ENCODE measurements at places on chromosomes 16 and 17.

- no peak for DNase-seq
These were observed 686 bp upstream of the MIEF2 start for GRCh38 chr17:18259621-18260331.

GRCh38 chr17:57696050-57696449, 49.0 kb downstream of the CCDC182 start:
- no peak for DNase-seq

- no peak for DNase-seq
These were observed 193.9 kb downstream of the PRKCA start for GRCh38 chr17:66496306-66496705.

DNA sequence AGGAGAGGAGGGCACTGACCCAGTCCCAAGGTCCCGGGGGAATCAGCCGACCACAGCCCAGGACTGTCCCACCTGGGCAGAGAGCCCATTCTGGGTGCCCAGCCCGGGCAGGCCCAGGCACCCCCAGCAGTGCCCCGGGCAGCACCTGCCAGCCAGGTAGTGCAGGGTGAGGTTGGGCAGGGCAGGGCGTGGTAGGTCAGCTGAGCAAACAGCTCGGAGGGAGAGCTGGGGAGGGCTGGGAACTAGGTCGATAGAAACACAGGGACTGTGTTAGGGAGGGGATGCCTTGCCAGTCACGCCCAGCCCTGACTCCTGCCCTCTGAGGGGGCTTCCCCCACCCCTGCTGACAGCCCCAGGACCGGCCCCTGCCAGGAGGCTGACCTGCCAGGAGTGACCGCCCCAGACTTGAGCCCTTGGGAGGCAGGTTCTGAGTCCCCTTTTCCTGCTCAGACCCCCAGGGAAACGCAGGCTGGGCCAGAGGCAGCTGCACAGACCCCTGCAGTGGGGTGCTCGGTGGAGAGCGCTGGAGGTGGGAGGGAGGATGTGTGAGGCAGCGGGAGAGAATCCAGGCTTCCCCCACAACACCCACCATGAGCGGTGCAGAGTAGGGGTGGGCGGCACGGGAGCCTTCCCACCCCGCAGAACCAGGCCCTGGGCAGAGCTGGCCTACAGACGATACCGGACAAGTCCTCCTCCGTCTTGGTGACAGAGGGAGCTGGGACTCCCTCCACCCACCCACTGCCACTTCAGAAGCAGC, 4.7 kb downstream of the HS3ST6 start:
- DNase-seq, result no peak

- no peak for DNase-seq
These were observed 345.3 kb downstream of the CA10 start for GRCh38 chr17:51813140-51813783.

GRCh38 chr17:80358861-80359260, 56.1 kb upstream of the ENDOV start:
- no peak for DNase-seq

DNA sequence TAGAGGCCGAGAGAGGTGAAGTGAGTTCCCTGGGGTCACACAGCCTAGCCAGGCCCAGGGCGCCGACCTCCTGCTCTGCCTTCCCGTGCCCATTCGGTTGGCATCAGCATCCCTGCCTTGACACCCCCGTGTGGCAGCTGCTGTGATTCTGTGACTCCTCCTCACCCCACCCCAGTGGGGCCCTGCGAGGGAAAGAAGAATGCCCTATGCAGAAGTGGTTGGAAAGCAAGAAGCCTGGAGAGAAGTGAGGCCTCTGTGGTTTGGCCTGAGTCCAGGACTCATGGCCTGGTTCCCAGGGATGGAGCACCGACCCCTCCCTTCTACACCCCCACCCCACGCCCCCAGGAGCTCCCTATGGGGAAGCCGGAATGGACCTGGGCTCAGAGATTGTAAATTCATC, 296.2 kb downstream of the SEC14L1 start:
- DNase-seq, result no peak

GRCh38 chr16:1626327-1626726, 14.2 kb downstream of the CRAMP1 start:
- DNase-seq, result no peak

DNA sequence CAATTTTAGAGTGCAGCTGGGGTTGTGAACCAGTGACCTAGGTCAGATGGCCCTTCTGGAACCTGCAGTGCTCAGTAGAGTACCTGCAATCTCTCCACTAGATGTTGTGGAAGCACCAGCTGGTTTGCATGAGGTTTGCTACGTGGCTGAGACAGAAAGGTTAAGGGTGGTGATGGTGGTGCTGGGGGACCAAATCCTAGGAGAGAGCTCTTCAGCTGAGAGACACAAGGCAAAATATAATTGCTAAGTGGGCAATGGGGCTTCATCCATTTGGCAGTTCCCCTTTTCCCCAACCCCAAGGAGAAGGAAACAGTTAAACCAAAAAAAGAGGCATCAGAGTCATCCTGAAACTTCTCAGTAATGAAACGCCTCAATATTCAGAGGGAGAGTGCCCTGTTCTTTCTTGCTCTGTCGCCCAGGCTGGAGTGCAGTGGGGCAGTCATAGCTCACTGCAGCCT, 13.9 kb downstream of the ITPRIPL2 start:
- DNase-seq, result no peak

DNA sequence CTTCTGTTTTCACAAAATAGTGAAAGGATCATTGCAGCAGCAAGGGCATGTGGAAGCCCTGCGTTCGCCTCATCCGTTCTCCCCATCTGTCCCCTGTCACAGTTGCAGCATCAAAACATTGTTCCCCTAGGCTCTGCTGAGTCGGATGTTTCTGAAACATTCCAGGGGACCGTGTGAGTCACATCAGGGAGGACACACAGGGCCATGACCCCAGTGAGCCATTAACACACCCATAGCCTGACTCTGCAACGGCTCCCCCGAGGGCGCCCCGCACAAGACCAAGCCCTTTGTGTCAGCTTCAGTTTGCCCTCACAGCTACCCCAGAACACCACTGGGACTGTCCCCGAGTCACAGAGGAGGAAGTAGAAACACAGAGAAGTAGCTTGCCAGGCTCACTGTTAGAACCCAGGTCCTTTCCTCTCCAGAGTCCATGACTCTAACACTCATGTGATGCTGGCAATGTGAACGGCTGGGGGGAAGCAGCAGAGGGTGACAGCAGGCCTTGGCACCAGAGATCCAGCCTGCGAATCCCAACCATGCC, 63.3 kb upstream of the HSBP1 start:
- DNase-seq, result peak; percentile 26

DNA sequence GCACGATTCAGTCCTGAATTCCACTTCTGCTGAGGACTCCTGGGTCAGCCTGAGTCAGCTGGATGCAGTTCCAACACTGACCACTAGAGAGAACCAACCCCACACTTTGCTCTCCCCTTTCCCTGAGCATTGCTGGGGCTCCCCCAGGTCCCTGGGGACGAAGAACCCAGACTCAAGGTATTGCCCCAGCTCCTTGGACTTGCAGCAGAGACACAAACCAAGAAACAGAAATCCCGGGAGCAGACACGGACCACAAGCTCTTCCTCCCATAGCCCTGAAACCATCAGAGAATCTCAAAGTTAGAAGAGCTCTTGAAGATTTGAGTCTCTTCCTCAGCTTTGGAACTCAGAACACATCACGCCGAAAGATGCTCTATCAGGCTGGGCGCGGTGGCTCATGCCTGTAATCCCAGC, 678 bp upstream of the GH1 start:
- peak; percentile 32 for DNase-seq

DNA sequence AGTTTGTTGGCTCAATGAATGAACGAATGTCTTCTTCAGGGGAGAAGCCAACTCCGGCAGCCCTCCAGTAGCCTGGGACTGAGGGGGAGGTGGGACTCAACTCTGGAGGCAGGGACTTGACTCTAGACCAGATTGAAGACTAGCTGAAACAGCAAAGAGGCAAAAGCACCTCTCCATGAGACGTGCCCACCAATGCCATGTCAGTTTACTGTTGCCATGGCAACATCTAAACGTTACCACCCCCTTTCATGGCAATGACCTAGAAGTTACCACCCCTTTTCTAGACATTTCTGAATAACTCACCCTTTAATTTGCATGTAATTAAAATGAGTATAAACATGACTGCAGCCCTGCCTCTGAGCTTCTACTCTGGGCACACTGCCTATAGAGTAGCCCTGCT, 91.8 kb downstream of the ASIC2 start:
- no peak for DNase-seq

DNA sequence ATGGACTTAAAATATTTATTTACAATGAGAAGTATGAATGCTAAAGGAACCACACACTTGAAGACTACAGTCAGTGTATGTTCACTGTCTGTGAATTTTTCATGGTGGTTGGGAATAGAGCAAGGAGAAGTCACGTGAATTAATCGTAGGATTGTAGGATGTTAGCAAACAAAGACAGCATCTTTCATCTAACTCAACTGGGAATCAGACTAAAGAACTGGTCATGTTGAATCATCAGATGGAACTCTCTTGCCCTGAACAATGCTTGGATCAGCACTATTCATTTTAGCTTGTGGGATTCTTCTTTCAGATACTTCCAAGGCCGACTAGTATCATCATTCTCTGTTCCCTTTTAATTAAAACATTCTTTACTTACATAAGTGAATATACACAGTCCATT, 18.1 kb downstream of the KCNJ2 start:
- peak; percentile 71 for DNase-seq

DNA sequence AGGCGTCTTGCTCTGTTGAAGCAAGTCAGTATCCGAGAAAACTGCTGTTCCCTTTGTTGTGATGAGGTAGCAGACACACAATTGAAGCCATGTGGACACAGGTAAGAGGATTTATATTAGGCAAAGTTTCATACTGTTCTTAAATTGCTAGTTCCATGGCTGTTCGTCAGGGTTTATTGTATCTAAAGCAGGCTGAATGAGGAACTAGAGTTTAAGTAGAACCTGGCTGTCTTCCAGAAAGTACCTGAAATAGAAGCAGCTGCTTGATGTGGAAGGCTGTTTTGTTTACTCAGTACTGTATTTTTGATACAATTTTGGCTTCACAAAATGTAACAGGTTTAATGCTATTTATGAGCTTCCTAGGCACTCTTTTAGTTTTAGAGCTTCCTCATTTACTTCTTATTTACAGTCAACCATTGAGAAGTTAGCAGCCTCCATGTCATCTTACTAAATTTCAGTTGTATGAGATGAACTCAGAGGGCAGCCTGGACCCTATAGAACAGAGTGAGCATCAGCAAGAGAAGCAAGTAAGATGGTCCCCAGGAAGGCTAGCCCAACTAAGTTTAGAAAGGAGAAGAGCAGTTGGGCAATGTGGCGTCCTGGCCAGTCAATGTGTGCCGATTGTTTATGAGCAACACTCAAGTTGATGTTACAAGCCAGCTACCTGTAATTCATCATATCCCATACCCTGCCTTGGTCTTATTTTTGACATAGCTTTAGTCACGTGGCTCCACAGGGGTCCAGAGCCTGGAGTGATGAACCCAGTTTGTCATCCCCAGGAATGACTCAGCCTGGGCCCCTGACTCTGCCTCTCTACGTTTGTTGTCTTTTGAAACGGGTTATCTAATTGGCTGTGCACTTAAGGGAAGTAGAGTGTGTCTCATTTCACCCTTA, 9.7 kb upstream of the ARL2BP start:
- peak; percentile 13 for DNase-seq

DNA sequence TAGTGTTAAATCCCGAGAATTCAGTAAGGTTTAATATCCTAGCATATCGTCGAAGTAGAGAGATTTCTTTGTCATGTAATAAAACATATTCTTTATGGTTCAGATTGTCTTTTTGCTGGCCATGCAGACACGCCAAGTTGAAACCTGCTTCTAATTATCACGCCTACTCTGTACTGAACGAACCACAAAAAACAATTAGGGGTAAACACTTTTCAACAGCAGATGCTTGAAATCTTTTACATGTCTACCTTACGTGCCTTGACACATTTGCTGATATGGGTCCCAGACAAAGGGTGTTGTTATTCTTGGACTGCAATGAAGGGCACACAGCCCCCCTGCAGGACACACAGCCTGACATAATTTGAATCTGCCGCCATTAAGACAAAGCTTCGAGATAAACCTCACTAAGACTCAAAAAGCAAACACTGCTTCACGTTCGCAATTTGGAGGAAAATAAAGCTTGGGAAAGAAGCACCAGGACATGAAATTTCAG, 13.3 kb downstream of the WIPI1 start:
- no peak for DNase-seq

- DNase-seq, result peak; percentile 44
These were observed 38.6 kb downstream of the USP10 start for GRCh38 chr16:84738255-84739038.

GRCh38 chr17:64306850-64307463, 43.9 kb upstream of the TEX2 start:
- DNase-seq, result peak; percentile 57

Measured in stromal cell of bone marrow (primary cell).